Kasumi-1 (cell line): ENCODE measurements at places on chromosomes 12 and 14.

DNA sequence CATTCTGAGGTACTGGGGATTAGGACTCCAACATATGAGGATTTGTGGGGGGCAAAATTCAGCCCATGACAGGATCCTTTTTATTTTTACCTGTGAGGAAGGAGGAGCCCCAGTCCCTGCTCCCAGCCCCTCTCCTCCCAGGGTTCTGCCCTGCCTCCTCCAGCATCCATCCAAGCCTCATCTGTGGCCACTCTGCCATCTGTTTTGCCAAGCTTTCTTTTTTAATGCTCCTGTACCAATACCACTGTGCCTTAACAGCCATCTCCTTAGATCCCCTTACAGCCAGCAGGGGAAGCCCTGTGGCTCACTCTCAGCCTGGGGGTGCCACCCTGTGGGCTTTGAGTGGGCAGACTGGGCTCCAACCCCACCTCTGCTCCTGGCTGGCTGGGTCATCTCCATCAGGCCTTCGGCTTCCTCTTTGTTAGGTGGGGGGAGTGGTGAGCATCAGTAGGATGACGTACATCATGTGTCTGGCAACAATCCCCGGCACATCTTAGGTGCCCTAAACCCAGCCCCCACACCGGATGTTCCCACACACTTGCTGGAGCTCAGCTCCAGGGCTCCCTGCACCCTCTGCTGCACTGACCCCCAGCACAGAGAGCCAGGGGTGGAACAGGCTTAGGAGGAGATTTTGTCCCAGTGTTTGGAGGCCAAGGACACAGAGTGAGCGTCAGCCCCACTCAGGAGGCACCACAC is 40.2 kb downstream of the CYP46A1 start:
- DNase-seq, result no peak

- DNase-seq, result no peak
These were observed 71.0 kb downstream of the SLC25A47 start for GRCh38 chr14:100393906-100394732.

- no peak for DNase-seq
These were observed 31.3 kb downstream of the GABARAPL1 start for GRCh38 chr12:10243818-10244520.

- no peak for DNase-seq
These were observed 1.6 kb downstream of the PHLDA1 start for GRCh38 chr12:76029982-76030340.

- DNase-seq, result no peak
These were observed 1.4 kb downstream of the LRP10 start for GRCh38 chr14:22872833-22873520.

DNA sequence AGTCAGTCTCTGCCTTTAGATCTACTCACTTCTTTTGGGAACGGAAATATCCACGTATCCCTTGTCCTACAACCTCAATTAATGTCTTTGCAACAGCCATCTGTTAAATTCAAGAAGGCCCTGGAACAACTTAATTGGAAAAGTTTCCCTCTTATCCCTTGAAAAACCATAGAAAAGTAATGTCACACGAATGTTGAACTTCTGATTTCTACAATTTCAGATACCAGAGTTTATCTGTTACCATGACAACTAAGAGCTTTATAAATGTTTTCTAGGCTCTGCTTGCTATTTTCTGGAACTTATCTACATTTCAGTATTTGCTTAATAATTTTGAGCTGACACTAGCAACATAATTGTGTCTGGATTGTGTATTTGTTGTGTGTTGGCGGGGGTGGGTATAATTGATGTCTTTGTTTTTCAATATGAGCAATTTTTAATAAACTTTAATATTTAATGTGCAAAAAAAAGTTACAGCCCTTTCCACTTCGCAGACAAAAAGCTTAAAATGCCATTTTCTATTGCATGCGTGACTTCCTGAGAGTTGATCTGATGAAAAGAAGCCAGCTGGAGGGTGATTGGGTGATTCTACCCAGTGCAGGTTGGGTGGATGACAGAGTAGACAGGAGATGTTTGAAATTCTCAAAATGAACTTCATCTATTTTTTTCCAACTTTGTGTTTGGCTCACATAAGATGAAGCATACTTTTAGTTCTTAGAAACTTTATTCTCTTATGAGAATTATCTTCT is 11.8 kb upstream of the EDDM3A start:
- DNase-seq, result no peak

GRCh38 chr14:79352076-79352630 is 859.2 kb downstream of the DIO2 start:
- DNase-seq, result no peak

DNA sequence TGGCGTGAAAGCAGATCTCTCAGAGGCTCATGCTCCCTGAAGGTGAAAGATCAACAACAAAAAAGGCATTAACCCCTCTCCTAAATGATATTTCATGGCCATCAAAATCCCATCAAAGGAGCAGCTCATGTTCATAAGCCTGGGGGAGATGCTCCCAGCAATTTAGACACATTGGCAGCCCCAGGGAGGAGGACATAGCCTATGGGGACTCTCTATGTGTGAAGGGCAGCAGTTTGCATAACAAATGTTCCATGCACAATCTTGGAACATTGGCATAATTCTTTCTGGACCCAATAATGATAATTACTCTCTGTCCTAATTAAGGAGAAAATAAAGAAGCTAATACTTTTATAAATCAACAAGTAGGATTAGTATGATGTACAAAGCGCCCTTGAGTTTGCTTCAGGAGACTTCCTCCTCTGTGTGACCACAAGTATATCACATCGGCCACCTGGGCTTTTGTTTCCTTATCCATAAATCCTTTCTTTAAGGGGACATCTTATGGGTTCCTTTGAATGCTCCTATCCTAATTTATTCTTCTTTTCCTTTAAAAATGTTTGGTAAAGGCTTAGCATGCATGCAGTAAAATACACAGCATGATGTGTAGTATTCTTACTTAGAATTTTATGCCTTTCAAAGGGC is 161.9 kb upstream of the PLEKHG7 start:
- DNase-seq, result no peak

GRCh38 chr12:107783406-107784376 is 9.2 kb downstream of the ASCL4 start:
- DNase-seq, result no peak

- DNase-seq, result no peak
These were observed 98.6 kb downstream of the GPATCH2L start for GRCh38 chr14:76250302-76250701.

GRCh38 chr12:112573141-112573540 is 154.4 kb downstream of the PTPN11 start:
- no peak for DNase-seq
